Caki2 (cell line): ENCODE measurements at places on chromosomes 3 and 15.

DNA sequence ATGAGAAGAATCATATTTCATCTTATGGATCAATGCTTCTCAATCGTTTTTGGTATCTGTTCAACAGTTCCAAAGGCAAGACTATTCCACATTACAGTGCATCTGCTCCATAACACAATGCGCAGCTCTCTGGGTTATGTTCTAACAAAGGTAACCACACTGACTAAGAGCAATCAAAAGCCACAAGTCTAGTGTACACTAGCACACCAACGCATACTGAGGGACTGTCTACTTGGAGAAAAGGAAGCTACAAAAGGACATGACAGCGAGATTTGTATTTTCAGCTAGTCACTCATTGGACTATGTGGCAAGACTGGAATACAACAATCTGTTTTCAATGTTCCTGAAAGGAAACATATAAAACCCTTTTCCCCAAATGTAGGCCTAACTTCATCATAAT lies 35.8 kb downstream of the SETD2 start:
- no peak for DNase-seq

DNA sequence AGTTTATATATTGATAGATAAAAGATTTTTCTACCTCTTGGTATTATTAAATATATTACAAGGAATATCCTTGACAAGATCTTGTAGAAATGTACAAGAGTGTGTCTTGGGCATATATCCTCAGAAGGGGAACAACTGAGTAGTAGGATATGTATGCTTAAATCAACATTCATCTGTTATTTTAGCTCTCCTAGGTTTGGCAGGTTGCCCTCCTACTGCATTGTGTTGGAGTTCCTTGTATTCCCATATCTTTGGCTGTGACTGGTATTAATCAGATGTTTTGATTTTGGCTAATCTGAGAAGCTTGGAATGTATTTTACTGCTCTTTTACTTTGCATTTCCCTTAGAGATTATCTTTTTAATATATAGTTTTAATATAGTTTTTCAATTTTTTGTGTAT lies 4.6 kb downstream of the MYRIP start:
- peak; percentile 6 for DNase-seq

DNA sequence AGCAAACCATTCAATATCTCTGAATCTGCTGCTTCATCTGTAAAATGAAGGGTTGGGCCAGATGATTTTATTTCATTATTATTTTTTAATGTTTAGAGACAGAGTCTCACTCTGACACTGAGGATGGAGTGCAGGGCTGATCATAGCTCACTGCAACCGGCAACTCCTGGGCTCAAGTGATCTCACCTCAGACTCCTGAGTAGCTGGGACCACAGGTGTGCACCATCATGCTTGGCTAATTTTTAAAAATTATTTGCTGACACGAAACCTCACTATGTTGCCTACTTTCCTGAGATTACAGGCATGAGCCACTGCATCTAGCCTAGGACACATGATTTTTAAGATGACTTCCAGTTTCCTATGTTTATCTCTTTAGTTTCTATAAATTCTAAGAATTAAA lies 105.8 kb downstream of the P3H2 start:
- no peak for DNase-seq

DNA sequence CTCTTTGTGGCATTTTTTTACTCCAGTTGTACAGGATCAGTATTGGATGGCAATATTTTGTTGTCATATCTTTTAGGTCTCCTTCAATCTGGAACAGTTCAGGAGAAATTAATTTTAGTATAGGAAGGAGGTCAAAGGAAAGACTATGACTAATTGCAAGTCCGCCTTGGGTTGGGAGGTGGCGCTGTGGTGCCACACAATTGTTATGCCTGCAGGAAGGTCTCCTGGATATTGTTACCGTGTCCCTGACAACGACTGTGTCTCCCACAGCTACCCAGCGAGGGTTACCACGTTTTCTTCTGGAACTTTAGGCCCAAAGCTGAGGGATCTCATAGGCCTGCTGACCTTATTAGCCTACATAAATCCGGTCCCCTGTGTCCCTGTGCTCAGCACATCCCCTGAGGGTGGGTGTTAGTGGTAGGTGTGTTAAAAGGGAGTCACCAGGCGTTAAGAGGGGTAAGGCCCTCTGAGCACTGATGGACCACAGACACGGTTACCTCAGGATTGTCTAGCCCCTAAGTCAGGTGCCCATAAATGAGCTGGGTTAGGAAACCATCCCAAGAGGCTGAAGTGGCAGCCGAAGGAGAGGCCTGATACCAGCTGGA lies 31.5 kb downstream of the KCNAB1 start:
- DNase-seq: peak; percentile 55

GRCh38 chr3:72947715-72948490 lies 48.7 kb upstream of the PPP4R2 start:
- DNase-seq: no peak

- no peak for DNase-seq
Observed at GRCh38 chr15:71314956-71315537, 199.8 kb downstream of the THSD4 start.

GRCh38 chr3:125232401-125232800 lies 19.9 kb upstream of the SLC12A8 start:
- DNase-seq: no peak
